ENCODE measurements at places on chromosomes 5 and 9. TPM values are rescaled to one million over a fixed set of nuclear protein-coding genes. Genes with fewer than 3 reads are reported as not detected.
A peak's percentile ranks its signal among the peaks of the same experiment; 100 is the strongest.

GRCh38 chr9:92266486-92266885 is 27.0 kb downstream of the IARS1 start:
- H3K36me3 ChIP-seq = no peaks in the 10 kb centered on the region
- H3K27me3 ChIP-seq = no peaks in the 10 kb centered on the region
- DNase-seq = no peak
- peaks cover 9% of the 10 kb centered on the region for H3K4me1 ChIP-seq
- no peak overlapping the region for H3K27ac ChIP-seq
- H3K4me3 ChIP-seq = no peak overlapping the region

GRCh38 chr9:97900103-97900737 is 22.1 kb downstream of the TRMO start:
- no peak overlapping the region for H3K27ac ChIP-seq
- no peaks in the 10 kb centered on the region for H3K4me1 ChIP-seq
- H3K36me3 ChIP-seq = peaks cover 6% of the 10 kb centered on the region

DNA sequence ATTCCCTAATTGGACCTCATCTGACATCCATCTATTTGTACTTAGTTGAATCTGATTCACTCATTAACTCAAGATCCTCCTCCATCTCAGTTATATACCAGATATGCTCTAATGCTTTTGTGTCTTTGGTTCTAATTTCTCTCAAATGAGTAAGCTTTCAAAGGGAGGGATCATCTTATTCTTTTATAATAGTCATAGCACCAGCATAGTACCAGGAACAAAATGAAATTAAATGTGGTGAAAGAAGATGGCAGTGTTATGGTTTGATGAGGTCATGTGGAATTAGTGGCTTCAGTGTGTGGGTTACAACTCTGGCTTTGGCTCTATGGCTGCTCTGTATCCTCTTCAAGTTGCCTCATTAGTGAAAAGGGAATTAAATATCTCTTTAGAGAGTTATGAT is 32.5 kb upstream of the ZNF366 start:
- no peak overlapping the region for H3K4me3 ChIP-seq
- no peaks in the 10 kb centered on the region for H3K4me1 ChIP-seq
- H3K27me3 ChIP-seq = no peaks in the 10 kb centered on the region
- no peaks in the 10 kb centered on the region for H3K36me3 ChIP-seq
- no peak overlapping the region for H3K27ac ChIP-seq

DNA sequence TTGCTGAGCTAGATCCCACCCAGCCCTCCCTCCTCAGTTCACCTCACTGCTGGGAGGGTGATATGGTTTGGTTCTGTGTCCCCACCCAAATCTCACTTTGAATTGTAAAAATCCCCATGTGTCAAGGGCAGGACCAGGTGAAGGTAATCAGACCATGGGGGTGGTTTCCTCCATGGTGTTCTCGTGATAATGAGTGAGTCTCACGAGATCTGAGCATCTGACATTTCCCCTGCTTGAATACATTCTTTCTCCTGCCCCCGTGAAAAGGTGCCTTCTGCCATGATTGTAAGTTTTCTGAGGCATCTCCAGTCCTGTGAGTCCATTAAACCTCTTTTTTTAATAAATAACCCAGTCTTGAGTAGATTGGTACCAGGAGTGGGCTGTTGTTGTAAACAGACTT is 469.9 kb upstream of the DAP start:
- H3K27me3 ChIP-seq = no peaks in the 10 kb centered on the region
- H3K27ac ChIP-seq = no peak overlapping the region
- DNase-seq = no peak
- H3K4me3 ChIP-seq = no peak overlapping the region
- H3K36me3 ChIP-seq = no peaks in the 10 kb centered on the region
- no peaks in the 10 kb centered on the region for H3K4me1 ChIP-seq

DNA sequence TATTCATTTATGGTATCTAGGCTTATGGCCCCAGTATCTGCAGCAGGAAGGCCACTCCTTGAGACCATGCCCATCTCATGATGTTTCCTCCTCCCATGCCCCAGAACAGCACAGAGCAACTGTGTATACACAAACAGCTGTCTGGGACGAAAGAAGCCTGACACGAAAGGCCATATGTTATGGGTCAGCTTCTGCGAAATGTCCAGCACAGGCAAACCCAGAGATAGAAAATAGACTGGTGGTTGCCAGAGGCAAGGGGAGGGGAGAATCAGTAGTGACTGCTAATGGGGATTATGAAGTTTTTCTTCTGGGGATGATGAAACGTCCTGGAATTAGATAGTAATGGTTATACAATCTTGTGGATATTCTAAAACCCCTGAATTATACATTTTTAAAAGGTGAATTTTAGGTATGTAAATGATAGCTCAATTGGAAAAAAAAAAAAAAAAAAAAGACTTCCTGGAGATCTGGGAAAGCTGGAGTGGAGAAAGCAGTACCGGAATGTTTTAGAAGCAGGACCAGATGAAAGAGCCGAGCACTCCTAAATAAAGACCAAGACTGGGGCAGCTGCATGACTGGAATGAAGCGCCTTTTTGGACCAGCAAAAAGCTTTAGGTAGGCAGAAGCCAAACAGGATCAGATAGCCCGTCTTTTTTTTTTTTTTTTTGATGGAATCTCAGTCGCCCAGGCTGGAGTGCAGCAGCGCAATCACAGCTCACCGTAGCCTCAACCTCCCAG is 29.2 kb downstream of the PCDHGC5 start:
- no peaks in the 10 kb centered on the region for H3K27me3 ChIP-seq
- no peak for DNase-seq
- no peak overlapping the region for H3K4me3 ChIP-seq
- H3K27ac ChIP-seq = peak overlapping the region; percentile 4
- no peaks in the 10 kb centered on the region for H3K36me3 ChIP-seq

- no peaks in the 10 kb centered on the region for H3K27me3 ChIP-seq
- H3K27ac ChIP-seq = no peak overlapping the region
- DNase-seq = no peak
- H3K4me3 ChIP-seq = no peak overlapping the region
These were observed 183.5 kb upstream of the EDIL3 start for GRCh38 chr5:84568171-84568570.

- no peaks in the 10 kb centered on the region for H3K27me3 ChIP-seq
- no peak overlapping the region for H3K27ac ChIP-seq
- H3K4me3 ChIP-seq = no peak overlapping the region
- DNase-seq = no peak
These were observed 40.9 kb downstream of the STX17 start for GRCh38 chr9:99947395-99947794.

DNA sequence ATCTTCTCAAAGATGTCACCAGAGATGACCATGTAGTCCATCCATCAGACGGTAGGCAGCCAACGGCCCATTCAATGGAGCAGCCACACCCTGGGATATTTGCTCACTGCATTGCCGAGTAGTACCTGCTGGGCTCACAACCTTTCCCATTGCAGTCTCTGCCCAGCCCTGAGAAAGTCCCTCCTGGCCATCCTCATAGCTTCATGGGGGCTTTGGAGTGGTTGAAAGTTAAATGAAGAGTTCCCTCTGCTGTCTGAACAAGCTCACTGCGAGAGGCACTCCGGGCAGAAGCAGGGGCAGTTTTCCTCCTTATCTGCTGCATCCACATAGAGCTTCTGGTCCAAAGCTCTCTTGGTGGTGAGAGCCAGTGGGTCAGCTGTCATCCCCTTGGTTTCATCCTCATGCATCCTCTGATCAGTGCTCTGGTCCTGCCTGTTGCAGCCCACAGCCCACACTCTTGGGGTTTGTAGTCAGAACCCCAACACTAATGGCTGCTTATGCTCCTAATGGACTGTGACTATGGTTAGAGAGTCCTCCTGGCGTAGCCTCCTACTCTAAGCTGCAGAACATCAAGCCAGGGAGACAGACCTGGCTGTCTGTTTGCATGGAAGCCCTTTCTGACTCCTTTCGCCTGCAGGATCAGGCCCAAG is 23.3 kb downstream of the TNFSF8 start:
- H3K27ac ChIP-seq = no peak overlapping the region
- no peaks in the 10 kb centered on the region for H3K27me3 ChIP-seq
- no peak overlapping the region for H3K4me3 ChIP-seq
- peak; percentile 19 for DNase-seq

GRCh38 chr9:89802781-89803355 is 198.1 kb downstream of the GADD45G start:
- no peak for DNase-seq
- H3K27ac ChIP-seq = no peak overlapping the region
- H3K4me1 ChIP-seq = peaks cover 4% of the 10 kb centered on the region
- no peak overlapping the region for H3K4me3 ChIP-seq

GRCh38 chr9:82080265-82080664 is 91.7 kb downstream of the SPATA31D1 start:
- DNase-seq = no peak
- no peak overlapping the region for H3K27ac ChIP-seq
- no peaks in the 10 kb centered on the region for H3K4me1 ChIP-seq
- no peaks in the 10 kb centered on the region for H3K36me3 ChIP-seq

GRCh38 chr5:134647750-134648424 is 698 bp upstream of the SEC24A start:
- H3K4me1 ChIP-seq = peaks cover 10% of the 10 kb centered on the region
- peak overlapping the region; percentile 97 for H3K27ac ChIP-seq

GRCh38 chr5:38011668-38012188 is 171.9 kb upstream of the GDNF start:
- H3K27ac ChIP-seq = no peak overlapping the region
- no peaks in the 10 kb centered on the region for H3K27me3 ChIP-seq
- no peaks in the 10 kb centered on the region for H3K4me1 ChIP-seq

DNA sequence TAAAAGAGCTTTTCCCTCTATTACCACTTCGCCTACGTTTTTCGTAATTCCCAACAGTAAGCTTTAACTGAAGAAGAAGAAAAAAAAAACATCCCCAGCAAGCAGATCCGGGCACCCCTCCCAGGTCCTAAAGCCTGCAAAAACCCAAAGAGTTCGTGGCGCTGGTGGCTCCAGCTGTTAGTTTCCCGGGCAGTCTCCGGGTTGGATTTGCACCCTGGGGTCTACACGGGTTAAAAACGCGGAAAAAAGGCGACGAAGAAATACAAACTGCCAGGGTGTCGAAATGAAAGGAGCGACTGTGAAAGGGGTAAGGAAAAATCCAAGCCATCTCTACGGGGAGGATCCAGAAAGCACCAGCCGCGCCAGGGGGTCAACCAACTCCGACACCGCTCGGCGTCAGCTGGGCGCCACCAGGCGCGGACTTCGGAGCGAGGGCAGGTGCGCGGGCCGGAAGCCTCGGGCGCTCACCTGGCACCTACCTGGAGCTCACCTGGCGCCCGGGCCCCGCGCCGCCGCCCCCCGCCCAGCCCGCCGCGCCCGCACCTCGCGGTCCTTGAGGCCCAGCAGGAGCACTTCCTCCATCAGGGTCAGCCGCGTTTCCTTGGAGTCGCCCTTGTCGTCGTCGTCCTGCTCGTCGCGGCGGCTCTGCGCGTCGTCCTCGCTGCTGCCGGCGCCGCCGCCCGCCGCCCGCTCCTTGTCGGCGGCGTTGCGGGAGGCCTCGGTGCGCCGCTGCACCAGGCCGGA is 680 bp downstream of the GOLPH3 start:
- peak overlapping the region; percentile 100 for H3K27ac ChIP-seq
- H3K36me3 ChIP-seq = peaks cover 7% of the 10 kb centered on the region
- peaks cover 10% of the 10 kb centered on the region for H3K4me1 ChIP-seq
- no peaks in the 10 kb centered on the region for H3K27me3 ChIP-seq
- DNase-seq = peak; percentile 70

GRCh38 chr9:1018121-1018520 is 32.0 kb upstream of the DMRT2 start:
- no peak overlapping the region for H3K27ac ChIP-seq
- no peak for DNase-seq
- H3K4me1 ChIP-seq = no peaks in the 10 kb centered on the region
- peaks cover 14% of the 10 kb centered on the region for H3K27me3 ChIP-seq

DNA sequence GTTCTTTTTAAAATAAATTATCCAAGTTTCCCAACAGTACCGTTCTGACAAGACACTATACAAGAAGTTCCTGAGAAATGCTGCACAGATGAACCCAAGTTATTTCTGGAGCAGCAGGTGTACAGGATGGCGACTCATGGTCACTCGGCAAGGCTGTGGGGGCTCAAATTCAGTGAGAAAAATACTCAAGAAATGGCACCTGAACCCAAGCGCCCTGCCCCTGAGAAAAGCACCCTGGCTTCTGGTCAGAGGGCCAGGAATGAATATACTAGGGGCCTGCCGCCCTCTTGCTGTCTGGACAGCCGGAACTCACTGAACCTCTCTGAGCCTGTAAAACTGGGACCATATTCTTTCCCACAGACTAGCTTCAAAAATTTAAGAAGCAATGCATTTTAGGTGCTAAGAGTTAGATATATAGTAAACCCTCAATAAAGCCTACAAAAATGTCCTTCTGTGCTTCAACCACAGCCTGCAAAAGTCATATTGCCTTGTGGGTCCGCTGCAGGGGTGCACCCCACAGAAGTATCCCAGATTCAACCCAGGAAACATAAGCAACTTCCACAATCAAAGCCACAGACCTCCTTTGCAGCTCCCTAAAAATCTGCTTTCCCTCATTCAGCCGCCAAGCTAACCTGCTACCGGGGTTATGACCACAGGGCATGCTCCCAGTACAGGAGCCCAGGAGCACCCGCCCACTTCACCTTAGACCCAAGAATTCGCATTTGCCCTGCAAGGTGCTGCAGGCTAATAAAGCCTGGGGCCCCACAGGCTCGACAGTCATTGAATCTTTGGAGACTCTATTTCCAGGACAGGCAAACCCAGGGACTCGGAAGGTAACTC is 1.4 kb downstream of the RAPGEF1 start:
- H3K27ac ChIP-seq = peak overlapping the region; percentile 72
- H3K4me3 ChIP-seq = peak overlapping the region; percentile 82
- H3K36me3 ChIP-seq = no peaks in the 10 kb centered on the region
- no peak for DNase-seq
- peaks cover 57% of the 10 kb centered on the region for H3K4me1 ChIP-seq

- H3K4me3 ChIP-seq = no peak overlapping the region
- DNase-seq = no peak
- no peaks in the 10 kb centered on the region for H3K27me3 ChIP-seq
- H3K4me1 ChIP-seq = no peaks in the 10 kb centered on the region
These were observed 125.0 kb upstream of the STC2 start for GRCh38 chr5:173453167-173453566.

The PCAT7 gene
- total RNA-seq = 0.14 TPM

The NTNG2 gene
- 1.9 TPM for total RNA-seq

The PCDHB10 gene
- total RNA-seq = 0.50 TPM

The SH3TC2 gene
- 0.77 TPM for total RNA-seq

The GNA14 gene
- total RNA-seq = 6.1 TPM

The UGT3A1 gene
- total RNA-seq = not detected

The MIER3 gene
- 16.6 TPM for total RNA-seq

The SLC25A2 gene
- not detected for total RNA-seq

The HSD17B3 gene
- not detected for total RNA-seq

The NMUR2 gene
- total RNA-seq = not detected

The ADAMTS6 gene
- total RNA-seq = 0.88 TPM

The TLX3 gene
- total RNA-seq = not detected

The GPX8 gene
- 47.6 TPM for total RNA-seq
